ENCODE measurements at places on chromosomes 7 and 10. TPM values are rescaled to one million over a fixed set of nuclear protein-coding genes. Genes with fewer than 3 reads are reported as not detected.

- no peaks in the 10 kb centered on the region for H3K27me3 ChIP-seq
- H3K4me3 ChIP-seq, result no peak overlapping the region
Observed at GRCh38 chr7:120442838-120443237, 169.9 kb downstream of the KCND2 start.

DNA sequence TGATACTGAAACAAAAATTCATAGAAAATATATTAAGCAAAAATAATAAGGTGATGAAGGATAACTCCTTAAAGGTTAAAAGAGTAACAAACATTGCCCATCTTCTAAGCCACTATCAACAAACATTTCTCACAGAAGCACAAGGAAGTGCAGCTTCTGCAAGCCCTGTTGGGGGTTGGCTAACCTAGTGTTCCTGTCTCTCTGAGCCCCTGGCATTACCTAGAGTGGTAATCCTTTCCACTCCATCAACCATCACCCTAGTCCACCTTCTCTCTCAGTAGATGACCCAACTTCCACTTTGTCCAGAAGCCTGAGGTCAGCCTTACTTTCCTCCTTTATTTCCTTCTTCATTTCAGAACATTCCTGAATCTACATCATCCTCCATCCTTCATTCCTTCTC is 59.7 kb downstream of the HIPK2 start:
- H3K27ac ChIP-seq, result no peak overlapping the region
- H3K4me1 ChIP-seq, result peaks cover 16% of the 10 kb centered on the region
- no peak overlapping the region for H3K4me3 ChIP-seq
- H3K36me3 ChIP-seq, result peaks cover 21% of the 10 kb centered on the region

DNA sequence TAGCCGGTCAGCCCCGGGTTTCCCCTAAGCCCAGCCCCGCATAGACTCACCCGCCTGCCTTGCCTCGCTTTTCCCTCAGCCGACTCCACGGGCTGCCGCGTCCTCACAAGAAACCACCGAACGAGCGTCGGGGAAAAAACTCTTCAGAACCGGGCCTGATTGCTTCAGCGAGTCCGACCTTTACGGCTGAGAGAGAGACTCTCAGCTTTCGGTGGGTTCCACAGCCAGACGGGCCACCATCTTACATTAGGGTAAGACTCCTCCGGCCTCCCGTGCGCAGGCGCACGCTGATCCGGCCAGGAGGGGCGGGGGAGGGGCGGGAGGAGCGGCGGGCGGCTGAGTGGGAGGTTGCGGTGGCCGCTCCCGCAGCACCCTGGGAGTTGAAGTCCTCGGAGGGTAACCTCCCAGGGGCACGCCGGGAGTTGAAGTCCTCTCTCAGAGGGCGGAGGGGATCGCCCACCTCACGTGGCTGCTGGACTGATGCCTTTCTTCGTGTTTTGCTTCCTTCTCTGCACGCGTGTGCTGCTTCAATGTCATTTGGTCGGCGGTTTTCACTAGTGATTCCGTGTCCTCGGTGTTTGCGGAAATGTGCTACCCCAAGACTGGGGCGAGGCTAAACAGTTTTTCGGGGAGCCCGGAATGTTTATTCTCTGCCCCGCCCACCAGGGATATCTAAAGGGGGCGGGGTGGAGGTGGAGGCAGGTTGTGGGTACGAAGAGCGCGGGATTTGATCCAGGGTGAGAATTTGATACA is at the start of gene CNOT4:
Gene CNOT4, minus strand, starts transcription at position 264 of the 753 bp plus-strand sequence. CDS start 71,771 bp downstream, outside the sequence.
- H3K4me3 ChIP-seq, result no peak within 1 kb of the TSS
- DNase-seq, result peak; percentile 80
- H3K4me1 ChIP-seq, result peaks cover 8% of the 10 kb centered on the region

- peak overlapping the region; percentile 98 for H3K4me3 ChIP-seq
- peak; percentile 2 for DNase-seq
- H3K4me1 ChIP-seq, result peaks cover 18% of the 10 kb centered on the region
- no peaks in the 10 kb centered on the region for H3K36me3 ChIP-seq
Observed at GRCh38 chr10:7817984-7818294, 366 bp upstream of the TAF3 start.

The CYP2C19 gene
- total RNA-seq, result not detected

All from neural crest cell (in vitro differentiated cells).